ENCODE measurements at places on chromosomes 5 and 9.
A peak's percentile ranks its signal among the peaks of the same experiment; 100 is the strongest.

DNA sequence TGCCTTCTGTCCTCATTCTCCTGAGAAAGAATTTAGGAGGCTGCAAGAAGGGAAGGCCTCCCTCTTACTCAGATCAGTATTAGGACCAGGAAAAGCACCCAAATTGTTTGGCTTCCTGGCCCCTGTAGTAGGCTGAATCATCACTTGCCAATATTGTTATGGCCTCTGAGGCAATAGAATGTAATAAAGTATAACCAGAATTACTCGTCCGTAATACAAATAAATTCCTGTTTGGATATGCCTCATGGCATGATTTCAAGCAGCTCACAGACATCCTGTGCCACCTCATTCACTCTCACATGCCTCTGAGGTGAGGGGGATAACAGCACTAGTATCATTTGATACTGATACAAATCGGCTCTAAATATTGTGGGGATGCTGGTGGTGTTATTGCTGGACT lies 427.3 kb downstream of the ISL1 start:
- no peak for DNase-seq

GRCh38 chr5:42943931-42944631 lies 96.0 kb downstream of the ANXA2R start:
- DNase-seq = no peak

DNA sequence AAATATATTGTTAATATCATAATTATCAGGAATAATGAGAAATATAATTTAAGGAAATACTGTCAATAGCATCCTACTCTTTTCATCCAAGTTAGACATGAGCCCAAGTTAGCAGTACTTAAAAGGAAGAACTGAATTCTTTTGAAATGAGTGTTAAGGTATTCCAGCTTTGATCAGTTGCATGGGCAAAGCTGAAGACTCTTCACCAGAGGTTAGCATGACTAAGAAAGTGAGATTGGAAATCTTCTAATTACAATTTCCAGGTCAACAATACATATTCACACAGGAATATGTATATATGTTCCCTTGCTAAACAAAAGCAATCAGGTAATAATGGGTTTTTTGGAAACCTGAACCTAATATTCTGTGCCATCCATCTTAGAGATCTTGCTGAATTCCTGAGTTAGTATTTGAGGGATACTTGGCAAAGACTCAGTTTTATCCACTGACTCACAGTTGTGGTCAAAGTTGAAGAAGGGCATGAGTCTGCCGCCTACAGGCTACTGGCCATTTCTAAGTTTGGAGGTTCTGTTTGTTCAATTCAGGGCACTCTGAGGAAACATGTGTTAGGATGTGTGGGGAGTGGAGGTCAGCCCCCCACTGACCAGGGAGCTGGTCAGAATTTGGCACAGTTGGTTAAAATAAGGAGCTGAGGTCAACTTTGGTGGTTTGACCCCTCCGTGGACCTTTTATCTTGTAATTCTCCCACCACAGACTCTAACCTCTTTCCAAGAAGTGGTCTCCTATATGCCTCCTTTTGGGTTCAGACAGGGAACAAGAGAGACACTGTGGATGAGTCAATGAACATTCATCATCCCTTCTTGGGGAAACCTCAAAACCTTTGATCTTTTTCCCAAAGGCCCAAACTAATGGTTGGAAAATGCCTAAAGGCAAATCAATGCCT lies 118.3 kb downstream of the PIK3R1 start:
- no peak for DNase-seq

GRCh38 chr5:116658141-116658540 lies 83.5 kb upstream of the SEMA6A start:
- no peak for DNase-seq

- DNase-seq = no peak
These were observed 6.5 kb upstream of the FAM163B start for GRCh38 chr9:133615606-133616188.

GRCh38 chr5:56647099-56647850 lies 168.1 kb upstream of the MAP3K1 start:
- peak; percentile 34 for DNase-seq

DNA sequence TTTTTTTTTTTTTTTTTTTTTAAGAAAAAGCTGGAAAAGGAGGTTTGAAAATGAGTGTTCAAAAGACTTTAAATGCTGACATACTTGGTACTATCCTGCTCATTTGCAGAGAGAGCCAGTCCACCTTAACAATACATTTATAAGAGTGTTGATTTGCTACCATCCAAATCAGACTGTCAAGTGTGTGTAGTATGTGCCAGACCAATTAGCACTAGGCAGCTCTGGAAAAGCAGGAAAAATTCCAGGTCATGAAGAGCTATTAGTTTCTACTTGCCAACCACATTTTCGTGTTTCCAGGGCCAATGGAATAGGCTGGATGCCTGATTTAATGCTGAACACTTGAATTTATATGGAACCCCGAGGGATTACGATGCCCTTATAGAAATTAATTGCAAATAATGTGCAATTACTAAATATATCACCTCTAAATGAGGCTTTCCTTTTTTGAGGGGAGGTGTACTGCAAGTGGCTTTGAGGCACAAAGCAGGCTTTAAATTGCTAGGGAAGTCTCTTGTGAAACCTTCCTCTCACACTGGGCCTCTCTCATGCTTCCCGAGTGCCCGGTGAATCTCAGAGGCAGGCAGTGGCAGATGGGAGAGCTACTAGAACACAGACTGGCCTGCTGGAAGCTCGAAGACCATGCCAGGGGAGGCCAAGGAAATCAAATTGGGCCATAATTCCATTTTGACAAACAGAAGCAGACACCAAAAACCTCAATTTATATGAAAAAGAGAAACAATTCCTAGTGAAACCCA lies 178.7 kb downstream of the PPP2R2B start:
- no peak for DNase-seq

GRCh38 chr5:176995896-176996767 lies 10.4 kb downstream of the UIMC1 start:
- DNase-seq = no peak

- no peak for DNase-seq
These were observed 11.8 kb downstream of the TMEM161B start for GRCh38 chr5:88256872-88257271.

- DNase-seq = no peak
These were observed at the start of gene FYB1 for GRCh38 chr5:39219437-39219836. Gene FYB1, minus strand, starts transcription at chr5:39219563. Its CDS starts 16,603 bp downstream, at chr5:39202960.

- DNase-seq = no peak
These were observed 68.0 kb downstream of the RETREG1 start for GRCh38 chr5:16548812-16549211.

DNA sequence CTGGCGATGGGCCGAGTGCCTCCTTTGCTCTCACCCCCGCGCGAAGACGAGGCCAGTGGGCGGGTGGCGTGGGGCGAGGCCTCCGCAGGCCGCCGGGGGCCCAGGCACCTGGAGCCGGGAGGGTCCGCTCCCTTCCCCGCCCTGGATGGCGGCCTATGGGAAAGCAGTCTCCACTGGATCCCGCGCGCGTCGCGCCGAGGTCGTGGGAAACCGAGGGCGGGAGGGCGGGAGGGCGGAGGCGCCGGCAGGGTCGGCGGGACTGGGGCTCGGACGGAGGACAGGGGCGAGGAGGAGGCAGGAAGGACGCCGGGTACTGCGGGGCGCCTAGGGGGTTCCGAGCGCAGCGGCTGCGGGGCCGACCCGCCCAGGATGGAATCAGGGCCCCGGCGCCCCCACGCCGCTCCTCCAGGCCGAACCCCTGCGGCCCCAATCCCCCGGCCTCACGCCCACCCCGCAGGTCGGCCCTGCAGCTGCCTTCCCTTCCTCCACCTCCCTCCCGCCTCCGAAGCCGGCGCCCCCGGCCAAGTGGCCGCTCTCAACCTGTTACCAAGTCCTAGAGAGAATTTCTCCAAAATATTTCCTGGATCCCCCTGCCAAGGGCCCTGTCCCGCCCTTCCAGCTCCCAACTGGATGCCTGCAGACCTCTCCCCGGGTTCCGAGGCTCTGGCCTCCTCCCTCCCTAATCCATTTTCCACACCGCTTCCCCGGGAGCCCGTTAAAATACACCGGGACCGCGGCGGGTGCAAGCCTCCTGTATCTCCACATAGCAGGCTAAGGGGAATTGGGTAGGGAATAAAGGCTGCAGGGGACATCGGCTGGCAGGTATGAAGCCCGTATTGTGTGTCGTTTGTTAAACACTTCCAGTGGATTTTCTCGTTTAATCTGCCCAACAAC lies 146.3 kb downstream of the ERCC6L2 start:
- DNase-seq = no peak

- no peak for DNase-seq
These were observed 134.5 kb upstream of the SPEF2 start for GRCh38 chr5:35483191-35483590.

DNA sequence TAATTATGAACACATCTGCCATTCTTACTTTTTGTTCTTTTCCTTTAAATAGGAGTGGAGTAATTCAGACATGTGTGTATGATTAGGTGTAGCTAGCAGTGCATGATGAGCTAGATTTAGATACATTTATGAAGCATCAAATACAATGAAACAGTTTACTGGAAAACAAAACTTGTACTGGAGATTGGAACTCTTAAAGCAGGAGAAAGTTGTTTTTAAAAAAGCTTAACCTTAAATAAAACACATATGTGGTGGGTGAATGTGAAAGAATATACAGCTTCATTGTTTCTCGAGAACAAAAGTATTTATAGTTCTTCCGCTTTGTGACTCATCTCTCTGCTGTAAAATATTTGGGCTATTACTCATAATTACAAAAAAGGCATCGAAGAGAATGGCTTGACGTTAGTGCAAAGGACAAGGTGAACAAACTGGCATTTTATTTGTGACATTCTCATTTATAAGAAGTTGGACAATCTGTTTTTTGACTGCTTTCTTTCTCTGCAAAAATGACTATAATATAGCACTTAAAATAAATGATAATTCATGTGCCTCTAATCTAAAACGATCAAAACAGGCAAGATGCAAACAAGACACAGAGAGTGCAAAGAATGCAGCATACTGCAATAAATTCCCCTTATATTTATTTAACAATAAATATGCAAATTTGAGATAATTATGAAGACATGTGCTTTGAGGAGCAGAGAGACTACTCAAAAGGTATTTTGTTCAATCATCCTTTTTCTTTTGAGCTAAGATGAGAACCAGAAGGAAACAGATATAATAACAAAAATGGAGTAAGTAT lies 478.8 kb downstream of the CETN3 start:
- DNase-seq = no peak

DNA sequence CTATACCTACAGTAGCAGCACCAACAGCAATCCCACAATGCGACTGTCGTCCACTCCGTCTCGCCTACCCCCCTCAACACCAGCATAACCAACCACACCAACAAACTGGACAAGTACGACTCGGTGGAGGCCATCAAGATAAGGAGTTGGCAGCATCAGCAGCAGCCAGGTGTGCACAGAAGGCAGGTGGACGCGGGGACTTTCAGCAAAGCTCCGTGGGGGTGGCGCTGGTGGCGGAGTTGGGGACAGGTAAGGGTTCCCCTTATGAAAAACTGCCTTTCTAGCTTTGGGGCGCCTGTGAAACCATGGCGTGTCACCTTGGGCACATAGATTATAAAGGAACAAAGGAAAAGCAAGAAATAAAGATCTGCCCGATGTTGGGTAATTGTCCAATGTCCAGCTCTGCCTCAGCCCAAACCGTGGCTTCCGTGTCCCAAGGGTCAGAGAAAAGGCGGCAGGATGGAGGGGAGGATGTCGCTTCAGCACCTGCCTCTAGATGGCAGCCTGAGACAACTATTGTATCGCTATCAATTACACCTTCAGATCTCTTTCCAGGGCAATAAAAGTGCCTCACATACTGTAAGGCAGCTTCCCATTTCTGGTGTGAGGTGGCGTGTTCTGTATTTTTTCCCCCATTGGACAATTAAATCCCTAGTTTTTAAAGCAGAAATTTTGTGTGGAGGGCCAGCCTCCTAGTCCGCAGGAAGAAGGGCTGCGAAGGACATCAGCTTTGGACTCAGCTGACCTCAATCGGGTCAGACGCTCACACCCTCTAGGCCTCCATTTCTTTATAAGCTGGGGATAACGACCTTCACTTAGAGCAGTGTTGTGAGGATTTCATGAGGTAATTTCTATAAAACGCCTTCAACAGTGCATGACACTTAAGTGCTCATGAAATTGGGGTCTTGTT lies 58.8 kb downstream of the MTRR start:
- peak; percentile 29 for DNase-seq

- DNase-seq = no peak
These were observed 147.9 kb downstream of the ASTN2 start for GRCh38 chr9:117266855-117267497.

GRCh38 chr5:14234204-14234603 lies 91.1 kb downstream of the TRIO start:
- no peak for DNase-seq

GRCh38 chr5:127772531-127772930 lies 69.3 kb downstream of the CCDC192 start:
- no peak for DNase-seq

DNA sequence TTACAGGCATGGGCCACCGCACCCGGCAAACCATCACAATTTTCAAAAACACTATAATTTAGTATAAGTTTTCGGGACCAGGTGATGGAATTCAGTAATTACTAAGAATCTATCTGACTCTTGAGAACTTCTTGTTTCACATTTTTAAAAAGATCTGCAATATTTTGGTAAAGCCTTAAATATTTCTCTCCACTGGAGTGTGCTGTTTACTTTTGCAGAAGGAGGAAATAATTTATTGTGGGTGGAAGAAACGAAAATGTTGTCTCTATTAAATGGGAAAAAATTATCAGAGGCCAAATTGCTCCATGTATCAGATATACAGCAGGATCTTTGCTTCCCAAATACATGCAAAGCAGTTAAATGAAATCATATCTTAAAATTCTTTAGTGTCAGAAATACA lies 566.8 kb upstream of the CYLC2 start:
- no peak for DNase-seq

- DNase-seq = no peak
These were observed 94.1 kb downstream of the RXRA start for GRCh38 chr9:134420281-134420845.

DNA sequence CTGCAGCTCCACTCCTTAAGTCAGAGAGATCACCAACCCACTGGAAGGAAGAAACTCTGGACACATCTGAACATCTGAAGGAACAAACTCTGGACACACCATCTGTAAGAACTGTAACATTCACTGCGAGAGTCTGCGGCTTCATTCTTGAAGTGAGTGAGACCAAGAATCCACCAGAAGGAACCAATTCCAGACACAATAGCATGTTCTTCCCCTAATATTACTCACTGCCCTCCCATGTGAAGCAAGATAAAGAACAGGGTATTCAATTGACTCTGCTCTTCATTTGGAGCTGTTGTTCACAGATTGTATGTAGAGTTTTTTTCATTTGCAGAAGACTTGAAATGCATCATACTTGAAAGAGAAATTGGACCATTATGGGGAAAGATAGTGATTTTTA lies 10.8 kb downstream of the SAXO1 start:
- no peak for DNase-seq

DNA sequence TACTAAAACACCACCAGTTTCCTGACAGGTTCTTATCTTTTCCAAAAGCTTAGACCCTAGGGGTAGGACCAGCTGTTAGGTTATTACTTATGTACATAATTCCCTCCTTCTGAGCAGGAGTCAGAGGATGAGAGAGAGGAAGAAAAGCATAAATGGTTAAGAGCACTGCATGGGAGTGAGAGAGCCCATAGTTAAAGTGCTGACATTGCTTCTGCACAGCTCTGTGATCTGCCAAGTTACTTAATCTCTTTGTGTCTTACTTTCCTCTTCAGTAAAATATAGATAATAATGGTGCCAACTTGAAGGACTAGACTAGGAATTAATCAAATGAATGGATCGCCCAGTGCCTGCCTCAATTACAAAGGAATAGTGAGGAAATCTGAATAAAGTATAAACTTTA lies 66.4 kb downstream of the NRG2 start:
- DNase-seq = no peak

- no peak for DNase-seq
These were observed 206.5 kb downstream of the DAB2IP start for GRCh38 chr9:121857928-121858327.

GRCh38 chr5:11590475-11590874 lies 313.8 kb downstream of the CTNND2 start:
- DNase-seq = no peak

GRCh38 chr5:10665799-10666198 lies 95.2 kb downstream of the DAP start:
- no peak for DNase-seq
